ENCODE measurements at places on chromosomes 1 and 21.

- DNase-seq, result no peak
Observed at GRCh38 chr21:42319851-42320572, 4.8 kb upstream of the TFF3 start.

GRCh38 chr1:9755441-9755995 is 68.2 kb downstream of the CLSTN1 start:
- no peak for DNase-seq

DNA sequence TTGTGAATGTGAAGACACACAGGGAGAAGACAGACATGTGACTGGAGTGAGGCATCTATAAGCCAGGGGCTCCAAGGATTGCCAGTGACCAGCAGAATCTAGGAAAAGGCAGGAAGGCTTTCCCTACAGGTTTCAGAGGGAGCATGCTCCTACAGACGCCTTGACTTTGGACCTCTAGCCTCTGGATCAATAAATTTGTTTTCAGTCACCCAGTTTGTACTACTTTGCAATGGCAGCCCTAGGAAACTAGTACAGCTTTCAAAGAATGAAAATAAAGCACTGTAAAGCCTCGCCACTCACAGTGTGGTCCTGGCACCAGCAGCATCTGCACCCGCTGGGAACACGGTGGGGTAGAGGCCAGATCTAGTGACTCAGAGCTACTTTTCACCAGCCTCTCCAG is 510.0 kb downstream of the LTN1 start:
- no peak for DNase-seq

DNA sequence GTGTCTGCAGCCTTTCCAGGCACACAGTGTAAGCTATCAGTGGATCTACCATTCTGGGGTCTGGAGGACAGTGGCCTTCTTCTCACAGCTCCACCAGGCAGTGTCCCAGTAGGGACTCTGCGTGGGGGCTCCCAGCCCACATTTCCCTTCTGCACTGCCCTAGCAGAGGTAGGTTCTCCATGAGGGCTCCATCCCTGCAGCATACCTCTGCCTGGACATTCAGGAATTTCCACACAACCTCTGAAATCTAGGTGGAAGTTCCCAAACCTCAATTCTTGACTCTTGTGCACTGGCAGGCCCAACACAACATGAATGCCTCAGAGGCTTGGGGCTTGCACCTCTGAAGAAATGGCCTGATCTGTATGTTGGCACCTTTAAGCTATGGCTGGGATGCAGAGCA is 6.8 kb downstream of the CRYZ start:
- DNase-seq, result no peak

DNA sequence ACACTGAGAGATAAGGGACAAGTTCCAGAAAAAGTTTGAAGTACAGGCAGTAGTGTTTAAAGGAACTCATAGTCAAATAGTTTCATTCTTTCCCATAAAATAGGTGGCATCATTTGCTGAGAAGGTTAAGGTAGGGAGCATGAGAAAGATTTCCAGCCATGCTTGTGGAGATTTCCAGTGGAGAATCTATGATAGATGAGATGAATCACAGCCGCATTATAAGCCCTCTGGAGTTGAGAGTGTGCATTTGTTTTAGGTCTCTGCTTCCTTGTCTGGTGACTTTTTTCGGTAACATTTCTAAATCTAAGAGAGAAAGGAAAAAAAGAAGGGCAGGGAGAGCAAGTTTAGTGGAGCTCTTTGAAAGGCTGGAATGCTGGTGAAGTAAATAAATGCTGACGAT is 108.7 kb downstream of the DISP1 start:
- DNase-seq, result no peak

- DNase-seq, result no peak
Observed at GRCh38 chr1:213605732-213606131, 382.0 kb upstream of the PROX1 start.

- DNase-seq, result no peak
Observed at GRCh38 chr1:109225308-109225707, 11.6 kb downstream of the SARS1 start.

- DNase-seq, result no peak
Observed at GRCh38 chr1:164823486-164824279, 264.7 kb downstream of the PBX1 start.

- no peak for DNase-seq
Observed at GRCh38 chr21:32463889-32464300, 51.4 kb downstream of the EVA1C start.

Data from hindlimb muscle (tissue), 1 donor.